ENCODE measurements at places on chromosomes 1 and 21. TPM values are rescaled to one million over a fixed set of nuclear protein-coding genes. Genes with fewer than 3 reads are reported as not detected.

The CD53 gene
- 1,152 TPM for polyA plus RNA-seq

The C1orf185 gene
- polyA plus RNA-seq = not detected

The RGS13 gene
- not detected for polyA plus RNA-seq

The PDPN gene
- polyA plus RNA-seq = not detected

The LIPI gene
- polyA plus RNA-seq = not detected

The RHD gene
- polyA plus RNA-seq = 0.10 TPM

Data from CD4-positive, CD25-positive, alpha-beta regulatory T cell (primary cell).